Kidney (tissue), 22 donors: ENCODE measurements at places on chromosomes 11 and 22. TPM values are rescaled to one million over a fixed set of nuclear protein-coding genes. Genes with fewer than 3 reads are reported as not detected.

DNA sequence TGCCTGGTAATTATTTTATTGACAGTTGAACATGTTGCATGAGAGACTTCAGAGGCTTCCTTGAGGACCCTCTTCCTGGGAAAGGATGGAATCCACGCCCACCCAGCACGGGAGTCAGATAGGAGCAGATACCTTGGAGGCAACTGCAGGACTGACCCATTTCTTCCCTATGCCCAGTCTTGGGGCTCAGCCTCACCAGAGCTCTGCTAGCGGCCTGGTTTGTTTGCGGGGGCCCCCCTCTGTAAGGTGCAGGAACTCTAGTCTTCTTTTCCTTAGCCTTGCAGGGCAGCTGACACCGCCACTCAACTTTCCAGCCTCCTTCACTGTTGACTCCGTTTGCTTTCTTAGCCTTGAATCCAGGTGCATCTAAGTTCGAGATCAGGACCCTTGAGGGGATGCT is 1032.8 kb downstream of the BRD1 start:
- no peaks in the 10 kb centered on the region for H3K36me3 ChIP-seq
- H3K27ac ChIP-seq, result no peak overlapping the region
- H3K4me1 ChIP-seq, result no peaks in the 10 kb centered on the region
- no peaks in the 10 kb centered on the region for H3K27me3 ChIP-seq
- H3K4me3 ChIP-seq, result no peak overlapping the region

Gene CRYBA4
- 0.41 TPM for total RNA-seq

GRCh38 chr22:29765905-29766631 is 739 bp downstream of the ZMAT5 start:
- H3K36me3 ChIP-seq, result no peaks in the 10 kb centered on the region
- H3K4me1 ChIP-seq, result no peaks in the 10 kb centered on the region
- peak overlapping the region; percentile 98 for H3K4me3 ChIP-seq
- peak; percentile 71 for DNase-seq
- H3K27ac ChIP-seq, result peak overlapping the region; percentile 77

GRCh38 chr11:2942447-2942846 is 13.2 kb upstream of the PHLDA2 start:
- no peaks in the 10 kb centered on the region for H3K27me3 ChIP-seq
- no peak overlapping the region for H3K4me3 ChIP-seq
- H3K36me3 ChIP-seq, result no peaks in the 10 kb centered on the region
- H3K27ac ChIP-seq, result no peak overlapping the region
- no peaks in the 10 kb centered on the region for H3K4me1 ChIP-seq

Gene LAYN
- 7.6 TPM for total RNA-seq

DNA sequence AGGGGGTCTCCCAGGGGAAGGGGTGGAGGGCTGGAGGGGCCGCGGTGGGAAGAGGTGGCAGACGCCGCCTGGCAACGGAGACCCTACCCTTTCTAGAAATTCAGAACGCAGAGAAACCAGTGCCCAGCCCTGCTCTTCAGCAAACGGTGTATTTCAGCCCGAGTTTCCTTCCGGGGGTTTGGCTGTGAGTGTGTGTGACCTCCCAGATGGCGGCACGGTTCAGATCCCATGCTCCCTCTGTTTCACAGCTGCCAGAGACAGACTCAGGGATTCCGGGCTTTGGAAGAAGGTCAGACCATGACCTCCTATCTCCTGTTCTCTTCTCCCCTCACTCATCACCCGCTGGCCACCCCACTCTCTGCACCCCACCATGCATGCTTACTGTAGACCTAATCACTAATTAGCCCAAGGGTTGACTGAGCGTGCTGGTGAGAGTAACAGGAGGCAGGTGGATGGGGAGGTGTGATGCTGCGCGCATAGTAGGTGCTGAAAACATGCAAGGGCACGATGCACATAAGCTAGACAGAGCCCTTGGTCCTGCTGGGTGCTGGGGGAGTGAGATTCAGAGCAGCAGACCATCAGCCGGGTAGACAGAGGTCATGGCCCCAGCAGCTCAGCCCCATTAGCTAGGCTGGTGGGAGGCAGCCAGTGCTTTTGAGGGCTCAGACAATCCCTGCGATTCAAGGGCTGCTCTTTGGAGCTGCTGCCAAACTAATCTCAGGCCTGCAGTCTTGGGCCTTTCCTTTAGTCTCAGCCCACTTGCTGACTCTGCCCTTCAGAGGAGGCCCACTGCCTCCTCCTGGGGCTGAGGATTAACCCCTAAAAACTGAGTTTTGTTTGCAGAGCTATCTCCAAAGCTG is 256.5 kb upstream of the CADM1 start:
- H3K36me3 ChIP-seq, result no peaks in the 10 kb centered on the region
- H3K27ac ChIP-seq, result no peak overlapping the region
- H3K4me1 ChIP-seq, result no peaks in the 10 kb centered on the region
- H3K4me3 ChIP-seq, result no peak overlapping the region
- no peaks in the 10 kb centered on the region for H3K27me3 ChIP-seq

DNA sequence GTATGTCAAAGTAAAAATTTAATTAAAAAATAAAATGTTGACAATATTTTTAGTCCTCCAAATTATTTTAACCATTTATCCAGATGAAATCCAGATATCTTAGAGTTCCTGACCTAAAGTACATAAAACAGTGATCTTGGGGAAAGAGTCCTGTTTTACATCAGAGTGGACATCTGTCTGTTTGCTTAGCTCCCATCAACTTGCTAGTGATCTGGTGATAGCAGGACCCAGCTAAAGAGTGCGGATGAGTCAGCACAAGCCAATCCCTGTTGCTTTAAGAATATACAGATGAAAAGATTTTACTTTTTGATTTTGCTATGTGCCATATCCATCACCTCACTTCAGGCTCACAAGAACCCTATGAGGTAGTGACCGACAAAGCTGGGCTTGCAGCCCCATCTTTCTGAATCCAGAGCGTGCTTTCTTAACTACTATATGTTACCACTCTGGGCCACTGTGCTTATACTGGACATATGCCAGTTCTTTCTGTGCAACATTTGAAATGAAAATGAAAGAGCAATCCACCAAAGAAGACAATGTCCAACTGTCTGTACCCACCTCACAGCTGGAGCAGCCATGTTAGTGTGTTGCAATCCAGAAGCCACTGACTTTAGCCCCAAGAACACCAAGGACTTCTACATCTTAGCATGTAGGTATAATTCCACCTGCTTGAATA is 167.6 kb upstream of the SESN3 start:
- no peak for DNase-seq
- H3K4me3 ChIP-seq, result no peak overlapping the region
- no peaks in the 10 kb centered on the region for H3K27me3 ChIP-seq

DNA sequence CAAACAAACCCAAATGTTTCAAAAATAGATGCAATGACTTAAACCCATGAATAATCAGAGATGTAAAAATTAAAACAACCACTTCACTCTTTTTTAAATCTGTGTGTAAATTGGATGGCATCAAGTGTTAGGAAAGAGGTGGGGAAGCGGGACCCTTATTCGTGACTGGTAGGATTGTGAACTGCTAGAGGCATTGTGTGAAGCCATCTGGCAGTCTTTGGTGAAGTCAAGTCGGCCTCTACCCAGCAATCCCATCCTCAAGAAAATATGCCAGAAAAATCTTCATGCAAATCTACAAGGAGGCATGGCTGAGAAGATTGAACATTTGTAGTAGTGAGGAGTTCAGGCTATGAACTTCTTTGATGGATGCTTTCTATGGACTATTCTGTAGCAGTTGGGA is 114.6 kb upstream of the C11orf87 start:
- no peaks in the 10 kb centered on the region for H3K27me3 ChIP-seq
- DNase-seq, result no peak
- H3K36me3 ChIP-seq, result no peaks in the 10 kb centered on the region
- no peaks in the 10 kb centered on the region for H3K4me1 ChIP-seq

- H3K4me1 ChIP-seq, result peaks cover 32% of the 10 kb centered on the region
- DNase-seq, result peak; percentile 77
- H3K4me3 ChIP-seq, result no peak overlapping the region
- H3K27me3 ChIP-seq, result no peaks in the 10 kb centered on the region
Measured at GRCh38 chr22:30286813-30287647, 2.3 kb downstream of the CASTOR1 start.

DNA sequence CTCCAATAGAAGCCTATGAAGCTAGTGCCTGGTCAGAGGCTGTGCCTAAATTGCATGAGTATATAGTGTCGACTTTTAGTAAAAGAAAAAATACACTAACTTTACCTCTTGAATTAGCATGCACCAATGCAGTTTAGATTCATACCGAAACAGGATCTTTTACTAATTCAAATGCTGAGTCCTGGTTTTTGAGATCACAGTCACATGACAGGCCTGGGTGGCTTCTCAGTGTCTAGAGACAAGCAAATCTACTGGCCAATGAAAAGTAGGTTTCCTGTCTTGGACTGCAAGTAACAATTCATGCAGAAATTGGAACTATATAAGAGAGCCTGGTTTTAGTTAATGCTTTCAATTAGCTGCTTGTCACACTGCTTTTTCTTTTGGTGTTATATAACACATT is 7.2 kb downstream of the ARHGEF12 start:
- no peaks in the 10 kb centered on the region for H3K4me1 ChIP-seq
- H3K27ac ChIP-seq, result peak overlapping the region; percentile 47
- no peaks in the 10 kb centered on the region for H3K27me3 ChIP-seq
- peak overlapping the region; percentile 44 for H3K4me3 ChIP-seq

GRCh38 chr11:104033134-104033533 is 3.3 kb upstream of the DDI1 start:
- H3K36me3 ChIP-seq, result no peaks in the 10 kb centered on the region
- H3K4me1 ChIP-seq, result no peaks in the 10 kb centered on the region
- no peak overlapping the region for H3K4me3 ChIP-seq
- no peak for DNase-seq
- no peak overlapping the region for H3K27ac ChIP-seq

- no peak for DNase-seq
- no peak overlapping the region for H3K4me3 ChIP-seq
- H3K36me3 ChIP-seq, result peaks cover 8% of the 10 kb centered on the region
- H3K27ac ChIP-seq, result no peak overlapping the region
- no peaks in the 10 kb centered on the region for H3K27me3 ChIP-seq
Measured at GRCh38 chr11:66492161-66492865, 12.1 kb downstream of the DPP3 start.

DNA sequence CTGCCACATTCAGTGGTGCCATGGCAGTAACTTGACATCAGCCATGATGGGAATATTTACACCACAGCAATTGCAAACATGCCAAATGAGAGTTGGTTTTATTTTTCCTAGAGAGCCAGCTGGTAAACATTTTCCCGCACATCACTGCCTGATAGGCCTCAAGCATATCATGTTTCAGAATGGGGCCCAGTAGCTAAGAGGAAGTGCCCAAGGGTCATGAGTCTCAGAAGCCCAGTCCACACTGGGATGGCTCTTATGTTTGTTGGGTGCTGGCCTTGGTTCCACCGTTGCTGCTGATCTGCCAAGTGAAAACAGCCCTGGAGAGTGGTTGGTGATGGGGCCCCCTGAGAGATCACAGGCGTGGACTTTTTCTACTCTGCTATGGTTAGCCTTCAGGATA is 64.3 kb upstream of the NAV2 start:
- no peaks in the 10 kb centered on the region for H3K4me1 ChIP-seq
- H3K27ac ChIP-seq, result no peak overlapping the region
- DNase-seq, result no peak
- H3K36me3 ChIP-seq, result no peaks in the 10 kb centered on the region
- H3K27me3 ChIP-seq, result no peaks in the 10 kb centered on the region
